ENCODE measurements at places on chromosomes 2 and 18.

GRCh38 chr2:202494300-202495229 is 118.4 kb downstream of the BMPR2 start:
- DNase-seq = no peak

DNA sequence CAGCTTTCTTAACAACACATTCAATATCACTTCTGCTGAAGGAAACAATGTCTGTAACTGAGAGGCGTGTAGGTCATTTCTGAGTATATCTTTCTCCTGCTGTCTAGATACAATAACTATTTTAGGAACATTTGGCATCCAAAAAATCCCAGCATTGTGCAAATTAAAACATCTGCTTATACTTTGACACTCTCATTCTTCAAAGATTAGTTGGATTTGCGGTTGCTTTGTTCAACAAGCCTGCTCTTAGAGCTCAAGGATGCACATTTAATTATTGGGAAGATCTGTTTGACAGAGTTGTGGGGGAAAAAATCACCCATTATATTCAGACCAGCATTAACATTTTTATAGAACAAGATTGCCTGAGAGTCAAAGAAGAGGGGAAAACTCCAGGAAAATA is 449.5 kb upstream of the HNRNPA3 start:
- no peak for DNase-seq

DNA sequence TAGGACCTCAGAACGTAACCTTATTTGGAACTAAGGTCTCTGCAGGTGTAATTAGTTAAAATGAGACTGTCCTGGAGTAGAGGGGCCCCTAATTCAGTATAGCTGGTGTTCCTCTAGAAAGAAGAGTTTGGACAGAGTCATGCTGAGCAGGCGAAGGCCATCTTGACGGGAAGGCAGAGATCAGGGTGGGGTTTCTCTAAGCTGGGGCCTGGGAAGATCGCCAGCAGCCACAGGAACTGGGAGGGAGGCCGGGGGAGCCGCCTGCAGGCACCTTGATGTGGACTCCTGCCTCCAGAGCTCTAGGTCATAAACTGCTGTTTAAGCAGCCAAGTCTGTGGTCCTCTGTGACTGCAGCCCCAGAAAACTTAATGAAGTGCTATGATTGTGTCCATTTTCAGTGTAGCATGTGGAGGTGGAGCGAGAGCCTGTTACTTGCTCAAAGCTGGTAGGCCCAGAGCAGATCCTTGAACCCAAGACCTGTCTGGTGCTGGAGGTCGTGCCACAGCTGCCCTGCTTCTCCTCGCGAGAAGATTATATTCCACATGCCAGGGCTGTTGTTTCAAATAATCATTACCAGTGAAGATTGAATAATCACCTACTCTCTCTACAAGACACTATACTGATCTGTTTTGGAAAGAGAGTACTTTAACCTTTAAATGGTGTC is 105.7 kb downstream of the TPO start:
- DNase-seq = no peak

GRCh38 chr2:96108541-96109360 is 7.6 kb downstream of the ADRA2B start:
- DNase-seq = no peak

- no peak for DNase-seq
Observed at GRCh38 chr18:23532848-23533247, 29.5 kb downstream of the RMC1 start.

GRCh38 chr2:188767176-188767575 is 207.0 kb upstream of the COL3A1 start:
- DNase-seq = no peak

DNA sequence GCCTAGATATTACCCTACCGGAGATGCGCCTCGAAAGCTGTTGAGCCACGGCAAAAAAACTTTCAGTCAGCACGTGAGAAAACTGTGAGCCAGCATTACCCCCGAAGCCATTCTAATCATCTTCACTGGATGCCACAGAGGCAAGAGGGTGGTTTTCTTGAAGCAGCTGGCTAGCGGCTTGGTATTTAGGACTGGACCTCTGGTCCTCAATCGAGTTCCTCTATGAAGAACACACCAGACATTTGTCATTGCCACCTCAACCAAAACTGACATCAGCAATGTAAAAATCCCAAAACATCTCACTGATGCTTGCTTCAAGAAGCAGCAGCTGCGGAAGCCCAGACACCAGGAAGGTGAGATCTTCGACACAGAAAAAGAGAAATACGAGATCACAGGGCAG is 52.8 kb upstream of the SLC66A3 start:
- no peak for DNase-seq

GRCh38 chr2:47300609-47301276 is 102.2 kb upstream of the MSH2 start:
- no peak for DNase-seq

Data from activated CD4-positive, CD25-positive, alpha-beta regulatory T cell treated with anti-CD3 and anti-CD28 coated beads, Interleukin-2, amount 50 U/mL, for 16 hours (primary cell).